ENCODE measurements at places on chromosomes 5 and 9. TPM values are rescaled to one million over a fixed set of nuclear protein-coding genes. Genes with fewer than 3 reads are reported as not detected.

- DNase-seq = peak; percentile 64
Measured at GRCh38 chr9:121698627-121699570, 47.5 kb downstream of the DAB2IP start.

- no peak for DNase-seq
Measured at GRCh38 chr9:8429157-8429556, 629.6 kb upstream of the DMAC1 start.

DNA sequence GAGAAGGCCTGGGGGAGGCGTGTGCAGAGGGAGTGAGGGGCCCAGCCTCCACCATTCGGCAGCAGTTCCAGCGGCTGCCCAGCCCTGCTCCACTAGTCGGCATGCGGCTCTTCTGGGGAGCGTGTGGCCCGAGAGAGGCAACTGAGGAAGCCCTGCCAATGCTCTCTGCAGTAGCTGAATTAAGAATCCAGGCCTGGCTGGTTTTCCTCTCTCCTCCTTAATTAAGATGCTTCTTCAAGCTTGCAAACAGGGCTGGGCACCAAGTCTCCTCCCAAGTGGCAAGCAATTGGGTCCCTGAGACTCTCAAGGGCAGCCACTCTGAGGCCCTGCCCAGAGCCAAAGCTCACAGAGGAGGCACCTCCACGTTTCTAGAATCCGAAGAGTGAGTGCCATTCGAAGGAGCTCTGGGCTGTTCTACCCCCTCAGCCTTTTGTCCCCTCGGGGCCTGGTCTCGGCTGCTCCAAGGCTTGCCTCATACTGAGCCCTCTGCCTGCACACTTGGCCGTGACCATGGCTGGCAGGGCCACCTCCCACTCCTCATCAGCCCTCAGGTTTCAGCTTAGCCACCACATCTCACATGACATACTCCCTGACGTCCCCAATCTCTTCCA is 75.4 kb upstream of the LRRTM2 start:
- no peak for DNase-seq

DNA sequence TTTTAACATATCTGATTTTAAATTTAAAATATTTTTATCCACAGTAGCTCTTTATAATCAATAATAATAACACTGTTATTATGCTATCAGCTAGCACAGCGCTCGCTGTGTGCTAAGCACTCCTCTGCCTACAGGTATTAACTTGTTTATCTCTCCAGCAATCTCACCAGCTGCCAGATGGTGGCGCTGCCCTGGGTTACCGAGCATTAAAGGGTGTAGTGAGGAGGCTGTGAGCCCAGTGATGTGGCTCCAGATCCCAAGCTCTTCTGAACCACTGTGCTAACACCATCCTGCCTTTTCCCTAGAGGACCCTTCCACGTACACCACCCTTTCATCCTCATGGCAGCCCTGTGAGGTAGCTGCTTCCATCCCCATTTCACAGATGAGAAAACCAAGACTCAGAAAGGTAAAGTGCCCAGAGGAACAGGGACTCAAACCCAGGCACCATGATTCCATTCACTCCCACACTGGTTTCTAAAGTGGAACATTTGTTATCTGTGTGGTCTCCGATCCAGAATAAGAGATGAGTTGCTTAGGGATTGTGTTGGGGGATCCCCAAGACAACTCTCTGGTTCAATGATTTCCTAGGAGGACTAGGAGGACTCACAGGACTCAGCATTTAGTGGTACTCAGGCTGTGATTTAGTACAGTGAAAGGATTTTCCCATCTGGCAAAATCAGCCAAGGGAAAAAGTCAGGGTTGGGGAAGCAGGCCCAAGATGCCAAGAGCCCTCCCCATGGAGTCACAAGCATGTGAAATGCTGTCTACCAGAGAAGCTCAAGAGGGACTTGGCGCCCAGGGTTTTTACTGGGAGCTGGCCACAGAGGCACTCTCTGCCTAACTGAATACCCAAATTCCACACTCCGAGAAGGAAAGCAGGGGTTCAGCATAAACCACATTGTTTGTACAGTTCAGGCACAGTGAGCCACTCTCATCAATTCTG is 7.0 kb downstream of the IGFBPL1 start:
- no peak for DNase-seq

The RPS23 gene
- 3,199 TPM for total RNA-seq

GRCh38 chr5:1820926-1821325 is 19.7 kb downstream of the NDUFS6 start:
- DNase-seq = no peak

GRCh38 chr9:134929193-134930158 is 11.8 kb upstream of the FCN1 start:
- DNase-seq = no peak

GRCh38 chr5:103290846-103291245 is 32.3 kb downstream of the MACIR start:
- no peak for DNase-seq

GRCh38 chr5:126354858-126355731 is 68.1 kb upstream of the GRAMD2B start:
- no peak for DNase-seq

The HACD4 gene
- total RNA-seq = 0.26 TPM

GRCh38 chr9:95129476-95130291 is 187.8 kb downstream of the FANCC start:
- DNase-seq = no peak

The WNT8A gene
- not detected for total RNA-seq

DNA sequence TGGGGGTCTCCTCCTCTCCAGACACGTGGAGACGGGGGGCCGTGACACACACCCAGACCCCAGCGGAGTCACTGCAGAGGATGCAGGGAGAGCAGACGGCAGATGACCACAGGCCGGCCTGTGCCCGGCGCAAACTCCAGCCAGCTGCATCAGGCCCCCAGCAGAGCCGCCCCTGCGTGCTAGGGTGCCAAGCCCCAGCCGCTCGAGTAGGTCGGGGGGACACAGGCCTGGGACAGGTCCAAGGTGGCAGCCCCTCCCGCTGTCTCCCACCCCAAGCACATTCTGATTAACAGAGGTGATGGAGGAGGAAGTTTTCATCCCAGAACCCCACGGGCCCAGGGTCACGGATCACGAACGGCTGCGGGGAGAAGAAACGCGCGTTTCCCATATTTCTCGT is 14.4 kb downstream of the NACC2 start:
- no peak for DNase-seq

GRCh38 chr9:71308454-71308853 is 187.0 kb upstream of the TRPM3 start:
- DNase-seq = no peak

The KCNV2 gene
- not detected for total RNA-seq

- DNase-seq = no peak
Measured at GRCh38 chr9:21015995-21016394, 15.4 kb downstream of the HACD4 start.

GRCh38 chr5:33337637-33337992 is 103.2 kb upstream of the TARS1 start:
- no peak for DNase-seq

- no peak for DNase-seq
Measured at GRCh38 chr5:150758203-150758530, 650 bp downstream of the DCTN4 start.

DNA sequence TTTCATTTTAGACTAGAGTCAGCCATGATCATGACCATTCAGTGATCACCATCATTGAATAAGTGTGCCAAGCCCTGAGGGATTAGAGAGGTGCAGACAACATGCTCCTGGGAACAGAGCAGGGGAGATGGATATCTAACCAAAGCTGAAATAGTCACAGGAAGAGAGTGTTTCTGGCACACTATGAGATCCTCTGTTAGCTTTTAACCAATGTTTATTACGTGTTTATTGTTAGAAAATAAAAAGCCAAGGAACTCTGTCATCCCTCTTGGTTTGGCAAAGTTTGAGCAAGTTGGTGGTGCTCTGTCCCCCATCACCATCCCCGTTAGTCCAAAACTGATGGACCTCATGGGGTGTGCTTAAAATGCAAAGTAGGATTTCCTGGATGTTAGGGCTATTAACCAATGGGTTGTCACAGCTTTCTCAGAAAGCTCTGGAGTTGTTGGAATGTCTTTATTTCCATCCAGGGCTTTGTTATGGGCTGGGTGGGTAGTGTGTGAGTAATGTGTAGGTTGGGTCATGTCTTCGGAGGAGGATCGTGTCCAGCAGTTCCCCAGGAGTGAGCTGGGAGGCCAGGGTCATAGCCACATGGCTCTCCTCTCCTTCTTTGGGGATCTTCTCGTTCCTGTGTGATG is 34.9 kb downstream of the SLC28A3 start:
- DNase-seq = no peak

DNA sequence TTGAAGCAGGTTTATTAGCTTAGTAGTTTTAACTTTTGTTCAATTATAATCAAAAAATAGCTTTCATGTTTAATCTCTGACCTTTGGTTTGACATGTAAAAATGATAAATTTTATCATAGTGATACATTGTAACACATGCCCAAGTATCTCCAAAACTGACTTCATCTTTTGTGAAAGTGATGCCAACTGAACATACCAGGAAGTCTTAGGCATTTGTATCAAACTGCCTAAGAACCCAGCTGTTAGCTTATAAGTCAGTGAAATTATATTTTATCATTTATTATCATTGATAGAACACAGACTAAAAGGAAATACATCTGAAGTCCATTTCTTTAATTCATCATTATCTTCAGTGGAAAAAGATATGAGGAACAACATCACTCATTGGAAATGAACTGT is 39.1 kb downstream of the NIPBL start:
- no peak for DNase-seq

DNA sequence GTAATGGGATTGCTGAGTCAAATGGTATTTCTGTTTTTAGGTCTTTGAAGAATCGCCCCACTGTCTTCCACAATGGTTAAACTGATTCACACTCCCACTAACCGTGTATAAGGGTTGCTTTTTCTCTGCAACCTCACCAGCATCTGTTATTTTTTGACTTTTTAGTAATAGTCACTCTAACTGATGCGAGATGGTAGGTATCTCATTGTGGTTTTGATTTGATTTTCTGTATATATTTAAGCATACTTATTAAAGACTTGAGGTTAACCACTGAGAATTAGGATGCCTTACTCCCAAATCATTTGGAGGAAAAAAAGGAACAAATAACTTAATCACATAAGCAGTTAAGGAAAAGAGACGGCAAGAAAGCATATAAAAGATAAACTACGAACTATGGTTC is 181.6 kb upstream of the FST start:
- no peak for DNase-seq

DNA sequence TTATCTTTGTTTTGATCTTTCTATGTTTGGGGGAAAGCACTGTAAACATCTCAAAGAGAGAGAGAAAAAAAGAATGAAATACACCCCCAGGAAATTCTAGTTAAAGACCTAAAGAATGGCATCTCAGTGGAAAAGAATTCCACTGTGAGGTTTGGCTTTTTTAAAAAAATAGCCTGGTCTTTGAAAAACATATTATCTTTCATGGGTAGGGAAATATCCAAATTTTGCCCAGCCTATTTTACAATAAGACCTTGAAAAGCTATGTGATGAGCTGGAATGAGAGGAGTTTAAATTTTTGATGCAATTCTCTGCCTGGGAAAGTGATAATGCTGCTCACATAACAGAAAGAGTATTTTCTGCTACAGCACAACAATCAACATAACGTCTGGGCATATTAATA is 348.1 kb upstream of the WWC1 start:
- DNase-seq = no peak

GRCh38 chr9:5361326-5362010 is 21.8 kb upstream of the RLN1 start:
- no peak for DNase-seq

The FGF1 gene
- 0.13 TPM for total RNA-seq

- no peak for DNase-seq
Measured at GRCh38 chr9:21967702-21968101, 26.5 kb downstream of the CDKN2A start.

Measured in dermis microvascular lymphatic vessel endothelial cell (primary cell).